Foreskin keratinocyte (primary cell): ENCODE measurements at places on chromosomes 6 and 20.
A peak's percentile ranks its signal among the peaks of the same experiment; 100 is the strongest.

GRCh38 chr20:44651684-44652423 is at the start of gene ADA:
TSS of gene ADA (minus strand) at chr20:44651699. CDS start at chr20:44651607, 92 bp downstream.
- peak; percentile 58 for DNase-seq

DNA sequence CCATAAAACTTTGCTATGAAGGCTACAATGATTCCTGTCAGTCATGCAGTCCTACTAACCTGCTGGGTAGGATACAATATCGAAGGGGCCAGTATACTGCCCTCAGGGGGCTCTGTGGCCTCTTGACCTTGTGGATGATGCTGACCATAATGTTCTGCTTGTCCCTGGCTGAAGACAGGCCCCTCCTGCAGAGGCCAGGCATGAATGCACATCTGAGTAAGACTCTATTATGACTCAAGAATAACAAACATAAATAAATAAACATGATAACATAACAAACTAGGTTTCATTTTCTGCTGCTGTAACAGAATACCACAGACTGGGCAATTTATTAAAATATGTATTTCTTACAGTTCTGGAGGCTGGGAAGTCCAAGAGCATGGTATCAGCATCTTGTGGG is 44.0 kb upstream of the POU5F1 start:
- DNase-seq: no peak

- DNase-seq: no peak
These were observed 1.1 kb upstream of the BNIP5 start for GRCh38 chr6:36337814-36338213.

DNA sequence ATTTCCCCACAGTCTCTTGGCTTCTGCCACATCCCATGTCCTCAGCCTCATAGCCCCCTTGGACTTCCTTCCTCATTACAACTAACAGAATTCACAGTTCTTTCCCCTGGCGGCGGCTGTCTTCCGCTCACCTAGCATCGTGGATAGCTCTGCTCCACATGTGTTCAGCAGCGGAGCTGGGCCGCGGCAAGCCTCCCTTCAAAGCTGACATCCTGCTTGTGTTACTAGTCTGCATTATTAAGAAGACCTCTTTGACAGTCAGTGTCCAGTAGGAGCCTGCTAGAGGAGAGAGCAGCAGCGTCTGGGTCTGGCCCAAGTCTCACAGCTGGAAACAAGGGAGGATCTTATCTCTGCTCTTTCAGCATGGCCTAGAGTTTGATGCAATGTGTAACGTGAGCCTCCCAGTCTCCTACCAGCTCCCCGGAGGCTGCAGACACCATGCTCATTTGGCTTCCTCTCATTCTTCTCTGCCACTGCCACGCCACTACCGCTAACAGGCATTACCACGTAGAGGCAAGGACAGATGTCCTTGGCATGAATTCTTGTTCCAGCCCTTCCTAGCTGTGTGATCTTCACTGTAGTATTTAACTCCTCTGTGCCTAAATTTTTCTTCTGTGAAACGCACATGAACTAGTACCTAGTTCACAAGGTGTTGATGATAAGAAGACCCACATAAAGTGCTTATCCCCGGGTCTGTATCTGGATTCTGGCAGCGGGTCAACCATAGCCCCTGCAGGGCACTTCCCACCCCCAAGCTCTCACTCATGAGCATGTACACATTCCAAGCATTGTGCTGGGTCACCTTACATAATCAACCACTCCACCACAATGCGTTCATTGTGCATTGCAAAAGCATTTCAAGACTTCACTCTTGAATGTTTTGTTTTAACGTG is 107.1 kb upstream of the BACH2 start:
- no peak for DNase-seq
